ENCODE measurements at places on chromosomes 1 and 21.
A peak's percentile ranks its signal among the peaks of the same experiment; 100 is the strongest.

GRCh38 chr1:207997486-207998268, 86.8 kb upstream of the CD34 start:
- DNase-seq, result peak; percentile 51

DNA sequence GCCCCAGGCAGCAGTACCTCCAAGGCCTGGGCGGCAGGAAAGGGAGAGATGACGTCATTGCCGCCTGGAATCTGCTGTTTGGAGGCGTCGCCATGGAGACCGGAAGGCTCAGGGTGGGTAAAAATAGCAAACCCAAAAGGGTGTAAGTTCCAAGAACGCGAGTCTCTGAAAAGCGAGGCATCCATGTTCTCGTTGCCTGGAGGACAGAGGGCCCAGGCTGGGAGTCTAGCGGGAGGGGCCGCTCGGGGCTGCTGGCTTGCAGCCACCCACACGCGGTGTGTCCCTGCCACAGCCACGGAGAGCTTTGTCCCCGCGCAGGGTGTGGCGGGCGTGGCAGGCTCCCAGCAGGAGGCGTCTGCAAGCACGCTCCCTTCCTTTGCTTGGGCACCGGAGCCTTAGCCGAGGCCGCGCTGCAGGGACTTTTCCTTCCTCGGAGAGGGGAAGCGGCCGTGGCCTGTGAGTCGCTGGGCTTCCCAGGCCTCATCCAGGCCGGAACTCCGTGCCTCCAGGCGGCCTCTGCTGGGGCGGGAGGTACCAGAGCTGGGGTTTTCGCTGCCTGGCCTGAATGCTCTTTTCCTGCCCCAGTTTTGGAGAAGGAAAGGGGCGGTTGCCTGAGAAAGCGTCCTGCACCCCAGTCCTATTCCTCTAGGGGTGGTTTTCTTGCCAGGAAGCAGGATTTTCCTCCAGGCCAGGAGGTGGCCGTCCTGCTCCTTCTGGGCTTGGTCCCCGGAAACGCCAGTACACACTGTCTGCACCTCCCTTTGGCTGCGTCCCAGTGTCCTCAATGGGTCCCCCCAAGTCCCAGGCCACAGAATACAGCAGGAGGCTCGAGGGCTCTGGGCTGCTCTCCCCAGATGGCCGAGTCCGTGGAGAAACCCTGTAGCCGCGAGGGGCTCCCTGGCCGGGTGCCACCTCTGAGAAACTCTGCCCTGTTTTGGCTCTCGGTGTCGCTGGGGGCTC, 15.3 kb upstream of the SKI start:
- DNase-seq, result peak; percentile 88

- no peak for DNase-seq
Measured at GRCh38 chr1:201488830-201489589, 17.9 kb downstream of the CSRP1 start.

DNA sequence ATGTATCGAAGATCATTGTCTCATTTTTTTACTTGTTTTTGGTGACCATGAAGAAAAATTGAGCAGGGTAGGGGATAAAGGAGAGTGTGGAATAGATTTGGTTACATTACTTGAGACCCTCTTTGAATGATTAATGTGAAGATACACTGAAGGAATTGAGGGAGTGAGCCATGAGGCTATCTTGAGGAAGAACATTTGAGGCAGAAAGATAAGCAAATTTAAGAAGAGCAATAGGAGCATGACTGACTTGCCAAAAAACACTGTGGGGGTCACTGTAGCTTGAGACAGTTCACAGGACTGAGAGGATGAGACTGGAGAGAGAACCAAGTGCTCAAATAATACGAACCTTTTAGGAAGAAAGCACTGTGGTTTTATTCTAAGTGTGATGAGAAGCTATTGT, 43.1 kb upstream of the PTPRC start:
- DNase-seq, result no peak

- no peak for DNase-seq
Measured at GRCh38 chr1:100028765-100029164, 59.0 kb downstream of the SLC35A3 start.

- no peak for DNase-seq
Measured at GRCh38 chr1:180631194-180631765, 542 bp upstream of the XPR1 start.

- DNase-seq, result no peak
Measured at GRCh38 chr1:69985376-69985775, 220.0 kb downstream of the LRRC40 start.

DNA sequence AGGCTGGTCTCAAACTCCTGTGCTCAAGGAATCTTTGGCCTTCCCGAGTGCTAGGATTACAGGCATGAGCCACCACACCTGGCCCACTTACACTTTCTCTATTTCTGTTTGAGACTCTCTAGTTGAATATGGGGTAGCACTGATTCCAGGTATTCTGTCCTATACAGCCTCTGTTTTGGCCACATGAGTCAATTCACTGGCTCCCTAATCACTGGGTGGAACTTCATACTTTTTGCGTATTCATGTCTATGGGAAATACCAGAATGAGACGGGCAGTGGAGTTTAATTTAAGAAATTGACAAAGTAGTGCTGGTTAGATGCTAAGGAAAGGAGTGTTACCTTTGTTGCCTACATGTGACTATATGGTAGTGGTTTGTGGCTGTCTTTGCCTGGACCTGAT, 35.5 kb downstream of the MACF1 start:
- no peak for DNase-seq

DNA sequence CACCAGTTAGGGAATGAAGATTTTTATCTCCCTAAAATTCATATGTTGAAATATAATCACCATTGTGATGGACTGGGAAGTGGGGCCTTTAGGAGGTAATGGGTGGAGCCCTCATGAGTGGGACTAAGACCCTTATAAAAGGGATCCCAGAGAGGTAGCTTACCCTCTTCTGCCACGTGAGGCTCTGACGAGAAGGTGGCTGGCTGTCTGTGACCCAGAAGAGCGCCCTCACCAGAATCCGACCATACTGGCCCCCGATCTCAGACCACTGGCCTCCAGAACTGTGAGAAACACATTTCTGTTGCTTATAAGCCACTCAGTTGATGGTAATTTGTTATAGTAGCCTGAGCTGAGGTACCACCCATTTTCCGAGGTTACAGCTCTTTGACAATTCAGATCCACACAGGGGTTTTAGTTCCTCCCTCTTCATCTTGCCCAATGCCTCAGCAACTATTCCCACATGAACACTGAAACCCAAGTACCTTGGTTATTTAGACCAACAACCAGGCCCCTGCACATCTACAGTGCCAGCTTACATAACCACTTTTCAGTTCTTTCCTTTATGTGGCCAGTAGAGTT, 27.6 kb upstream of the HUNK start:
- no peak for DNase-seq

DNA sequence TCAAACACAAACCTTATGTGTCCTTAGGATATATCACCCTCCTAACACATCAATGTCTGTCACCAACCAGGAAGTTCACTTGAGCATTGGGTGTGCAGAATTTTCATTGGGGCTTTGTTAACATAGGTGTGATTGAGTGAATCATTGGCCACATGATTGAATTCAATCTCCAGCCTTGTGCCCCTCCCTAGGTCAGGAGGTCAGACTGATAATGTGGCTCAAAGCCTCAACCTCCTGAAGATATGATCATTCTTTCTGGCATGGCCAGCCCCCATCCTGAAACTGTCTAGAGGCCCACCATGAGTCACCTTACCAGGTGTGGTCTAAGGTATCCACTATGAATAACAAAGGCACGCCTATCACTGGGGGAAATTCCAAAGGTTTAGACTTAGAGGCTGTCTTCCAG, 90.1 kb downstream of the PKN2 start:
- no peak for DNase-seq

DNA sequence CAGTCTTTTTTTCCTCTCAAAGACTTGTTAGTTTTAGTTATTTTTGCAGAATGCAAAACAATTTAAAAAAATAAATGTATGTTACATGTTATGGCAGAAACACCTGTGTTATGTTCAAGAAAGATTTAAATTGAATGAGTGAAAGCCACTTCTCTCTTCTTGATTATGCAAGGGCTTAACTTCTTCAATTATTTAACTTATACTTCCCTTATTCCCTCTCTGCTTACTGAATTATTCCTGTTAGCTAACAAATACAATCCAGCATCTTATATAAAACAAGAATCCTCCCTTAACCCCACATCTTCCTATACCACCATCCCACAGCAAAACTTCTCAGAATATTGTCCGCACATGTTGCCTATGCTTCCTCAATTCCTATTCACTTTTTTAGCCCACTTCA, 10.7 kb upstream of the FCER1A start:
- no peak for DNase-seq

DNA sequence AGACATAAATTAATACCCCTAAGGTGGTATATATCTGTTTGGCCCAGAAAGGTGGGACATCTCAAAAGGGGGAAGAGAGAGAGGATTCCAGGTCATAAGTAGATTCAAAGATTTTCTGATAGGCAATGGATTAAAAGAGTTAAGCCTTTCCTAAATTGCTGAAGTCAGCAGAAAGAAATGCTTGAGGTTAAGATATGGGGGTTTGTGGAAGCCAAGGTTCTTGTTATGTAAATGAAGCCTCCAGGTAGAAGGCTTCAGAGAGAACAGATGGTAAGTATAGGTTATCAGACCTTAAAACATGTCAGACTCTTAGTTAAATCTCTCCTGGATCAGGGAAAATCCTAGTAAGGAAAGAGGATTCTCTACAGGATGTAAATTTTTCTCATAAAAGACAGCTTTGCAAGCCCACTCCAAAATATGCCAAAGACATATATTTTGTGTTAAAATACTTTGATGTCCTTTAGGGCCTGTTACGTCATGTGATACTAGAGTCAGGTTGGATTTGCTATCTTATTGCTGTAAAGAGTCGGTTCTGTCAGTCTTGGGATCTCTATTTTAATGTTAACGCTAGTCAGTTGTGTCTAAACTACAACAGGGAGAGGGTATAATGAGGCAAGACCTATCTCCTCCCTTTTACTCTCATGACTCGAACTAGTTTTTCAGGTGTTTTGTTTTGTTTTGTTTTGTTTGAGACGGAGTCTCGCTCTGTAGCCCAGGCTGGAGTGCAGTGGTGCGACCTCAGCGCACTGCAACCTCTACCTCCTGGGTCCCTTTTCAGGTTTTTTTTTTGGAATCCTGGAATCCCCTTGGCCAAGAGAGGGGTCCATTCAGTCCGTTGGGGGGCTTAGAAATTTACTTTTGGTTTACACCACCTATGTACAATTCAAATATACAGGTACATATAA, 30.6 kb downstream of the RGS2 start:
- DNase-seq, result no peak

- no peak for DNase-seq
Measured at GRCh38 chr1:8661185-8662110, 156.0 kb downstream of the RERE start.

- DNase-seq, result no peak
Measured at GRCh38 chr1:198175423-198176170, 18.8 kb downstream of the NEK7 start.

GRCh38 chr1:100622037-100622436, 84.1 kb downstream of the GPR88 start:
- DNase-seq, result no peak

- DNase-seq, result no peak
Measured at GRCh38 chr1:185110145-185110544, 46.6 kb downstream of the TRMT1L start.

DNA sequence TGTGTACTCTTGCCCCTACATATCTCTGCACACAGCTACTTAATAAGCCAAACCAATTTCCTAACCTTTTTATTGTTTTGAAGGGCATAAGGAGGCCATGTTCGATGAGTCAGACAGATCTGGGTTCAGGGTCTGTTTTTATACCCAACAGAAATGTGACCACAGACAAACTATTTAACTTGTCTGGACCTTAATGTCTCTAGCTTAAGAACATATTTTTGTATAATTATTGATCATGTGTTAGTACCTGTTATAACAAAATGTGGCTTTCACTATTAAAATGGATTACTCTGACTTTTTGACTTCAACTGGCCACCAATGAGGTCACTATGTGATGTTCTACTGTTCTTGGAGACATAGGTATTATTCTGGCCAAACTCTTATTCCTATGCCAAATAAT, 507.8 kb upstream of the USP24 start:
- DNase-seq, result no peak

- no peak for DNase-seq
Measured at GRCh38 chr1:197911857-197912696, 5.1 kb upstream of the LHX9 start.

- no peak for DNase-seq
Measured at GRCh38 chr1:121414905-121415304, 230.1 kb downstream of the SRGAP2C start.

- no peak for DNase-seq
Measured at GRCh38 chr1:161381707-161382106, 14.0 kb upstream of the CFAP126 start.

DNA sequence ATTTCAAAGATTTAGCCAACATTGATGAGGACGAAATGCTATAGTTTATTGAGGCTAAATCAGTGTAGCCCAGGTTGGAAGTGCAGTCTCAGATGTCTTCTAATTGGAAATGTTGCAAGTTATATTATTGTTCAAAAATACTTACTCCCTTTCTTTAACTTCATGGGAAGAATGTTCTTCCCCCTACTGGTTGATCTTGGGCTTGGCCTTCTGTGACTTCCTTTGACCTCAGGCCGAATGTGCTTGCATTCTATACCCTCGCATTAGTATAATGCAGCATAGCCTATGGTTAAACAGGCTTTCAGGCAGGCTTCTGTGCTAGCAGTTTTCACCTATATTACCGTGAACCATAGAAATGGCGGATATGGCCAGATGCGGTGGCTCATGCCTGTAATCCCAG, 77.3 kb downstream of the RPE65 start:
- no peak for DNase-seq

- DNase-seq, result no peak
Measured at GRCh38 chr21:42387164-42387563, 8.7 kb downstream of the TMPRSS3 start.

DNA sequence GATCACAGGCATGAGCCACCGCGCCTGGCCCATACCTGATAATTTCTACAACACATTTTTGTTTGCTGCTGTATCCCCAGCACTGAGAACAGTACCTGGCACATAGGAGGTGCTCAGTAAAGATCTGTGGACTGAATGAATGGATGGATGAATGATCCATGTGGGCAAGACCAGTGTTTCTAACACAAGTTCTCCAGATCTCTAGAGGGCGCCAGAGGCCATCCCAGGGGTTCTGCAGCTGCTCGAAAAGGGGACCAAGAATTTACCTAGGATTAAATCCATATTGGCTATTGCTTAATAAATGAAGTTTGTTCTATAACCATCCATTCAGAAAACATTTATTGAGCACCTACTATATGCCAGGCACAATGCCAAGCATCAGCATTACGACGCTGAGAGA, 167.7 kb downstream of the ACTL8 start:
- no peak for DNase-seq

- no peak for DNase-seq
Measured at GRCh38 chr21:38295997-38296764, 39.4 kb downstream of the KCNJ15 start.

GRCh38 chr1:229887043-229887822, 179.8 kb upstream of the GALNT2 start:
- peak; percentile 9 for DNase-seq

GRCh38 chr21:33587792-33588484, 546 bp downstream of the DONSON start:
- no peak for DNase-seq
